Activated naive CD8-positive, alpha-beta T cell treated with anti-CD3 and anti-CD28 coated beads, Interleukin-2, amount 50 U/mL, for 24 hours (primary cell): ENCODE measurements at places on chromosomes 12 and 14.

- peak; percentile 61 for DNase-seq
Measured at GRCh38 chr12:50057000-50057841, at the start of gene ASIC1. Gene ASIC1 (plus strand): TSS chr12:50057596. CDS start chr12:50058767, 1,171 bp downstream.

GRCh38 chr12:4118017-4118510 lies 155.5 kb upstream of the CCND2 start:
- DNase-seq: no peak

GRCh38 chr12:117120787-117121186 lies 21.6 kb upstream of the TESC start:
- DNase-seq: no peak

DNA sequence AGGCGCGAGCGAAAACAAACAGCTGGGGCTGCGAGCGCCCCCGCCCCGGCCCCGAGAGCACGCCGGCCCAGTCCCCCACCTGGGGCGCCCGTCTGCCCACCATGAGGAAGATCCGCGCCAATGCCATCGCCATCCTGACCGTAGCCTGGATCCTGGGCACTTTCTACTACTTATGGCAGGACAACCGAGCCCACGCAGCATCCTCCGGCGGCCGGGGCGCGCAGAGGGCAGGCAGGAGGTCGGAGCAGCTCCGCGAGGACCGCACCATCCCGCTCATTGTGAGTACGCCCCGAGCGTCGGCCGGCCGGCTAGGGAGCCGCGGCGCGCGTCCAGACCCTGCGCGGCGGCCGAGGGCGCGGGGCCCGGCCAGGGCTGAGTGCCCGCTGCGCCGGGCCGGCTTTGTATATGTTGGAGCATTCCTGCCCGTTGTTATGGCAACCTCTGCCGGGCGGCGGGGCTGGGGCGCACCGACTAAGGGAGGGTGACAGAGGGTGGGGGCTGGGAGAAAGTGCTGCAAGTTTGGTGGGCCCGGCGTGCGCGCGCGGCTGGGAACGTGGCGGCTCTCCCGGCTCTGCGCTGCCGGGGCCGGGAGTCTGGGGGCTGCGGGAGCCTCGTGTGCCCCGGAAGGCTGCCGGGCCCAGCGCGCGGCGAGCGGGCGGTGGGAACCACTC lies 367 bp downstream of the GALNT16 start:
- DNase-seq: no peak

DNA sequence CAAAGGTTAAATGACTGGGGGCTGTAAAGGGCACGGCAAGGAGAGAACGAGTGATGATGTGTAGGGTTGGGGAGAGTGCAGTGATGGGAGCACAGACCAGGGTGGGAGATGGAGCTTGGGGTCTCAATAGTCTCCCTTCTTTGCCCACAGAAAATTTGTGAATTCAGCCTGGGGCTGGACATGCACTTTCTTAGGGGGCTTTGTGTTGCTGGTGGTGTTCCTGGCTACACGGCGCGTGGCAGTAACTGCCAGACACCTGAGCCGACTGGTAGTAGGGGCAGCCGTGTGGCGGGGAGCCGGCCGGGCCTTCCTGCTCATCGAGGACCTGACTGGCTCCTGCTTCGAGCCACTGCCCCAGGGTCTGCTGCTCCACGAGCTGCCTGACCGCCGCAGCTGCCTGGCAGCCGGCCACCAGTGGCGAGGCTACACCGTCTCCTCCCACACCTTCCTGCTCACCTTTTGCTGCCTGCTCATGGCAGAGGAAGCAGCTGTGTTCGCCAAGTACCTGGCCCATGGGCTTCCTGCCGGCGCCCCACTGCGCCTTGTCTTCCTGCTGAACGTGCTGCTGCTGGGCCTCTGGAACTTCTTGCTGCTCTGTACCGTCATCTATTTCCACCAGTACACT lies 1.7 kb downstream of the FITM1 start:
- DNase-seq: peak; percentile 32

DNA sequence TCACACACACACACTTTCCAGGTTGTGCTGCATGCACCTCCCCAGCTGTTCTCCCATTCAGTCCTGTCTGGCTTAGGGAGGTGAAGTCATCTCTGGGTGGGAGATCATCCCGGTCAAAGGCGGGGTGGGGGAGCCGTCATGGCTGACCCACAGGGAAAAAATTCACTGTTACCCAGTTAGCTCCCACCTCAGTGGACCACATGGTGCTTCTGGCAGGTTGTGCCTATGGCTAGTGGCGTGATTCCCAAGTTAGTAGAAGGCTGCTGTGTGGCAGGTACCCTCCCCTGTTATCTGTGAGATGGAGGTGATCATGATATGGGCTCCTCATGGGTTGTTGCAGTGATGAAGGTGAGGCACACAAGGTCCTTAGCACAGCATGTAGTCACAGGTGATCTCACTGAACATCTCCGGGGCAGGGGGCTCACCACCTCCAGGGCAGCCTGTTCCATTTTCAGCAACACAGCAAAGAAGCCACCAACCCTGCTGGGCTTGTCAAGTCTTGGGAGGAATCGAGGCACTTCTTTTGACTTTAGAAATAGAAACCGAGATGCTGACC lies 154.9 kb upstream of the CCND2 start:
- no peak for DNase-seq

GRCh38 chr14:84129941-84130340 lies 1400.0 kb upstream of the FLRT2 start:
- DNase-seq: no peak

- no peak for DNase-seq
Measured at GRCh38 chr14:62301080-62301479, 538.9 kb downstream of the SNAPC1 start.

DNA sequence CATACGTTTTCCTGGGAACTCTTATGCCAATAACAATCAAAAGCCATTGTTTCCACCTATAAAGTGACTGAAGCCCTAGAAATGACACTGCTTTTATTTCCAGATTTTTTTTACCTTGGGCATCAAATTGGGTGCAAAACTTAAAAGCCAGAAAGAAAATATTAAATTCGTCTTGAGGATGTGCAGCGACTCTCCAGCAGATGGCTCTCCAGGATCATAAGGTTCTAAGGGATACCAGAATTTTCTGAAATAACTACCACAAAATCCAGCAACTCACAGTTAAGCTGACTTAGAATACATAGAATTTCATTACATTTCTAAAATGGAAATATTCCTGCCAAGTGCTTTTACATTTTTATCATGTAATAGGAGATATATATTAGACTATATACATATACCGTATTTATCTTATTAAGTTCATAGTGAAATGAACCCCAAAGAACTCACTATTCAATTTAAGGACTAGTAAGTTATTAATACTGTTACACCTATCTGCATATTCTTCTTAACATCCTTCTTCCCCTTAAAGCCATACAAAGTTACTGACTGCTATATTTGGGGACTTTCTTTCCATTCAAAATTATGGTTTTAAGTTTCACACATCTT lies 44.0 kb downstream of the ARMH4 start:
- peak; percentile 7 for DNase-seq

- DNase-seq: no peak
Measured at GRCh38 chr12:126914170-126914793, 1352.7 kb upstream of the TMEM132C start.

GRCh38 chr12:128813883-128814282 lies 9.9 kb downstream of the SLC15A4 start:
- DNase-seq: no peak

DNA sequence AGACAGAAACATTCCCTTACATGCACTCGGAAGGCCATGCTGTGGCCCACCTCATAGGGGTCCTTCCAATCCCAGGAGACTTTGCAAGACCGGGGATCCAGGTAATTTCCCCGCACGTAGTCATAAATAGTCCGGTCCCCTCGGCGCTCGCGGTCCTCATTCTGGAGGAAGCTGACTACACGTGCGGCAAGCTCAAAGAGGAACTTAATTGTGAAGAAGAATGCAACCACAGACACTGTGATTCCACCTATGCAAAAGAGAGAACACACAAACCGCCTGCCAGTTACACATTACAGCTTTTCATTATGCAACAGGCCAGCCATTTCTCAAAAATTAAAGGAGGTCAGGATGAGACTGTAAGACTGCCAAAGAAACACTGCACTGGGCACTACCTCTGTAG lies 28.4 kb downstream of the AREL1 start:
- DNase-seq: peak; percentile 13
